ENCODE measurements at places on chromosomes 1 and 21. TPM values are rescaled to one million over a fixed set of nuclear protein-coding genes. Genes with fewer than 3 reads are reported as not detected.
A peak's percentile ranks its signal among the peaks of the same experiment; 100 is the strongest.

DNA sequence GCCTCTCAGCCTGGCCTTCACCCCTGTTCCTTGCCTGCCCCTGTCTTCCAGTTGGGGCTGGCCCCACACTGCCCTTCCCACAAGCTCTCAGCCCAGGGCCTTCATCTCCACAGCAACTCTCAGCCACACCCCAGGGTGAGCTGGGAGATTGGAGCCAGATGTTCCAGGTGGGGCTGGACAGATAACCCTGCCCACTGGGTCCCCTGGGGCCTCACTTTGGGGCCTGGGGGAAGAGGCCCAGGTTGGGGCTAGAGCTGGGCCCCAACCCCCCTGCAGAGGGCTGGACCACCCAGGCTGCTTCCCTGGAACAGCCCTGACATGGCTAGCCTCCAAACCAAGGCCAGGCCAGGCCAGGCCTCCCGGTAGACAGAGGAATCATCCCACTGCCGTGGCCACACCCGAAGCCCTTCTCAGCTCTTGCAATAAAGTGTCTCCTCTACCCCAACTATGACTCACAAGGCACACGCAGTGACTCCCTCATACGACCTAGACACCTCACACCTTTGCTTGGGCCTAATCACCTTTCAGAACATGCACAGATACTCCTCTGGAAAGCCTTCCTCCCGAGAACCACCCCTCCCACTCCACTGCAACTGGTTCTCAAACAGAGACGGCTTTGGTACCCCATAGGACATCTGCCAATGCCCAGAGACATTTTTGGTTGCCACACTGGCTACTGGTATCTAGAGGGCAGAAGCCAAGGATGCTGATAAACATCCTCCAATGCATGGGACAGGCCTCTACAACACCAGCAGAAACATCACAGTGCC is 22.2 kb downstream of the SLC2A1 start:
- peak; percentile 70 for DNase-seq

DNA sequence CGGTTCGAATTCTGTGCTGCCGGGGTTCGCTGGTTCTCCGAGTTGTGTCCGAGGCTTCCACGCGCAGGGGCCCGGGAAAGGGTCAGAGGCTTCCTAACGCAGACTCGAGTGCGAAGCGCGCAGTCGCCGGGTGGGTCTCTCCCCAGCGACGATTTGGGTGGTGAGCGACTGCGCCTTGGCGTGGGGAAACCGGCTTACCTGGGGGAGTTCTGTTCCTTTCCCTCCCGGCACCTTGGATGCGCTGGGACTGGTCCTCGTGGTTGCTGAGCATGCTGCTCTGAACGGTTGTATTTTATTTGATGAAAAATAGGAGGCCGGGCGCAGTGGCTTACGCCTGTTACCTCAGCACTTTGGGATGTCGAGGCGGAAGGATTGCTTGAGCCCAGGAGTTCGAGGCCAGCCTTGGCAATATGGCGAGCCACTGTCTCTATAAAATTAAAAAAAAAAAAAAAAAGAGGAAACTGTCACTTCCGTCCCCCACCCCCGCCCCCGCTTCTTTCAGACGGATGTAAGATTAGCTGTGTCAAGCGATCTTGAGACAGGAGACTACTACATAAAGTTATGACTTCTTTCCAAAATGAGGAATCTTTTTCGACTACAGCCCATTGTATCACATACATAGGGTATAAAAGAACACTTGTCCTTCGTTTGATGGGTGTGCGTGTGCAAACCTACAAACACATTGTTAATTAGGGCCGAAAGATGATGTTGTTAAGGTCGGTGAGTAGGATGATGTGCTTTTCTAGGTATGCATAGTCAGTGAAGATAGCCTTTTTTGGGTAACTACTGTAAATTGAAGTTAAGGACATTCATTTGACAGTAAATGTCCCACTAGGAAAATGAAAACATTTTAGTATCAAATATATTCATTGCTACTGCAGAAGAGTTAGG is at the start of gene CCDC18:
Gene CCDC18 (plus strand): TSS at position 2 of the 891 bp plus-strand sequence. CDS start 2,638 bp downstream, outside the sequence.
- DNase-seq, result no peak

GRCh38 chr1:55331351-55331750 is 116.2 kb upstream of the USP24 start:
- no peak for DNase-seq

The SLAMF6 gene
- total RNA-seq, result 0.13 TPM

The NOS1AP gene
- total RNA-seq, result 2.0 TPM

The ATP6V1G3 gene
- not detected for total RNA-seq

All from cardiac septum (tissue), 1 donor.